ENCODE measurements at places on chromosomes 12 and 14.

DNA sequence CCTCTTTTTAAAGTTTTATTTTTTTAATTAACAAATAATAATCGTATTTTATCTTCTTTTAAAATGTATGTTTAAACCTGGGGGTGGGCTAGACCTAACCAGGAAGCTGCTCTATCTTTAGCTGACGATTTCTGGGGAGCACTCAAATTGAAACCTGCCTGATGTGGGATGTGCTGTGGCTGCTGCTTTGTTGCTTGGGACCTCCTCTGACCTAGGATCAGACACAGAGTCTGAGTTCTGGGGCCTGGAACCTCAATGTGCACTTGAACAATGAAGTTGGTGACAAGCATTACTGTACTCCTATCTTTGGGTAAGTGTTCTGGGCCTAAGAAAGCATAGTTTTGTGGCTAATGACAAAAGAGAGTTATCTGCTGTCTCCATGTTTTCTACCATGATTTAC lies 386.7 kb downstream of the DAD1 start:
- DNase-seq = no peak

- DNase-seq = no peak
These were observed 19.8 kb downstream of the KRT80 start for GRCh38 chr12:52171950-52172512.

DNA sequence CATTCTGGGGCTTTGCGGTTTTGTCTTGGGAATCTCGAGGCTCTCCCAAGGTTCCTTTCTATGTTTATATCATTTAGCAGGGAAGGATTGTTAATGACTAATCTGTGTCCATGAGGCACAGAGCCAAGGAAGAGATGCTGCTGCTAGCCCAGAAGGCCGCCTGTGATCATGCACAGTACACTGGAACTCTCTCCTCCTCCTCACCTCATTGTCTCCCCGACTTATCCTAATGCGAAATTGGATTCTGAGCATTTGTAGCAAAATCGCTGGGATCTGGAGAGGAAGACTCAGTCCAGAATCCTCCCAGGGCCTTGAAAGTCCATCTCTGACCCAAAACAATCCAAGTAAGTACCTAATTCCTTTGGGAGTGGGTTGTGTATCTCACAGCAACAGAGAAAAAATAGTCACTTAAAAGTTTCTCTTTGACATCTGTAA lies at the start of gene NR1H4:
Gene NR1H4, plus strand, starts transcription at position 151 of the 435 bp plus-strand sequence. CDS start 19,458 bp downstream, outside the sequence.
- no peak for DNase-seq

DNA sequence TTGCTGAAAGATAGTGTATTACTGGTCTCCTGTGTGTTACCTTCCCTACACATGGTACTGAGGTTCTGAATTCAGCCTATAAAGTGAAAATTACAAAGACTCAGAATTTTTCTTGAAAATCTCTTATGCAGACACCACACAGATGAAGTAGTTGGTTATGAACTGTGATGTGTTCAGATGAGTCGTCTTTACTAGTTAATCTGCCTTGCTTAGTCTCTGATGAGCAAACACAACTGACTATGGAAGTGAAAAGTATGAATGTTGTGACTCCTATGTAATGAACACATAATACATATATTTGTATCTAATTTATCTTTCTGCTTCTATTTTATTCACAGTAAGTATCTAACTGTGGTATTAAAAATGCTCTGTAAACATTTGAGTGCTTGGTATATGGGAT lies 4.7 kb downstream of the MTERF2 start:
- no peak for DNase-seq

- no peak for DNase-seq
These were observed 79.4 kb downstream of the TBX3 start for GRCh38 chr12:114604606-114605005.

DNA sequence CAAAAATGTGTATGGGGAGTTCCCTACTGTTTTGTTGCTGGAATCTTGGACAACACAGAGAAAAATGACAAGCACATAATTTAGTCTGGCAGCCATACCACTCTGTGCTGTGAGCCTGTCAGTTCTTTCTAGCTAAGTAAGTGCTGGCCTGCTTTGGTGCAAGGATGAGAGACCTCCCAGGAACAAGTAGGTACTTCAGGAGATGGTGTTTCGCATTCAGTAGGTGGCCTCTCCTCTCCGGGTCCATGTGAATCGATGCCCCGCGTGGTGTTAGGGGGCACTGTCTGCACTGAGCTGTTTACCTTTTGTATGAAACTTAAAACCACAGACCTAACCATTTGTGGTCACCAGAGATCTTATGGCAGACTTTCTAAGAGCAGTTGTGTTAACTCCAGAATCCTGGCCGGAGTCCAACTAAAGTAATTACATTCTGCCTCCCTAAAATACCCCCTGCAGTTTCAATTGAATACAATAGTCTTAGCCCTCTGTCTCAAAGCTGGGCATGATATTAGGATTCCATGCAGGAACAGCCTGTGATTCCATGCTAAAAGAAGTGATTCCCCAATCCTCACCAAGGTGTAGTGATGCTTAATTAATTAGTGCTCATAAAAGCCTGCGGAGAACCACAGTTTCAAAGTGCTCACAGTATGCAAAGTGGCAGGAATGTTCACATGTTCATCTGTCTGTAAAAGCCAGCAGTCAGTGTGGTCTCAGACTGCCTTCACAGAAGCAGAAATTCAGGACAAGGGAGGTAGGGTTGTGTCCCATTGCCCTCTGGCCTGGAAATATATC lies 64.2 kb downstream of the LLPH start:
- no peak for DNase-seq

GRCh38 chr12:5200278-5201087 lies 156.8 kb downstream of the KCNA5 start:
- DNase-seq = no peak

DNA sequence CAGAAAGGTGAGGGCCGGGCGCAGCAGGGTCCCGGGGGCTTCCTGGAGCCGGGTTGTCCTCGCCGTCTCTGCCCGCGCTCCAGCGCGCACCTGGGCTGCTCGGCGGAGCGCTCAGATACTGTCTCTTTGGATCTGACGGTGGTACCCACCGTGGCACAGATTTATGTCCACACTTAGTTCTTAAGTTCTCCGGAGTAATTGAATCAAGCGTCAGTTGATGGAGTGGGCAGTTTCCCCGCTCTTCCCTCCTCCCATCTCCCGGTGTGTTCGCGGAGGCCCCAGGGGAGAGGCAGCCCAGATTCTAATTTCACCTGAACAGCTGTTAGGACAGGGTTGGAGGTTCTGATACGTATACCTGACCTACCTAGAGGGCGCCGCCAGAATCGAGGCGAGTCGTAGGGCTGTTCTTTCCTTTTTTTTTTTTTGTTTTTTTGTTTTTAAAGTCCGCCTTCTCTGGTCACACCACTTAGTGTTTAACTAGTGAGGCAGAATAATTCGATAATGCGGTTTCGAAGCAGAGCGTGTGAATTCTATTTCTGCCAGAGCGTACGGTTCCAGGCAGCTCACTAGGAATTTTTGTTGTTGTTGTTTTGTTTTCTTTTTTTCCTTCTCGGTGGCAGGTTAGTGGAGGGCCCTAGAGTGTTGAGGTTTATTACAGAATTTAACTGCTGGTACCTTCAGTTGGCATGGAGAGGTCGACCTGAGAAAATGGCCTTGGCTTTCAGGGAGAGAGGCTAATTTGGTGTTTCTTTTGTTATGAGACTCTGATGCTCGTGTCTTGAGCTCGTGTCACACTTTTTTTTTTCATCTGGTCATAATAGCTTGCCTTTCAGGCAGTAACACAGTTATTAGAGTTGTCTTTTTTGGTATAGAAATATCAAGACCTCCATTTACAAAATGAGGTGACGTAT lies 22.3 kb upstream of the GNS start:
- DNase-seq = no peak

All from CD4-positive, alpha-beta T cell treated with Interleukin-4 for 4 hours (primary cell).